ENCODE measurements at places on chromosomes 12 and 14.

DNA sequence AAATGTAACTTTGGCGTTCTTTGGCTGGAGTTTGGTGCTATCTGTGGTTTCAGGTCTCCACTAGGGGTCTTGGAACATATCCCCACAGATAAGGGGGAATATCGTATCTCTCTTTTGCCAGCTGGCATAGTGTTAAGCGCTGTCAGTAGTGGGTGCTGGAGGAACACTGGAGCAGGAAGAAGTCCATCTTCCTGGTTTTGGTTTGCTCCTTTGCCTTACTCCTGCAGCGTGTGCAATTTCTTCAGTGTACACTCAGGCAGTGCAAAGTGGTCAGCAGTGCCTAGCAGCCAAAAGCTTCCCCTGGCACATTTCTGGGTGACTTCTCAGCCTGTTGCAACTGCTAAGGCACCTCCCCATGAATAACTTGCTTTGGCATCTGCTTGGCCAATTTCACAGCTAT is 11.7 kb upstream of the RIPK3 start:
- no peak for DNase-seq

- no peak for DNase-seq
Observed at GRCh38 chr12:80849337-80849736, 88.4 kb downstream of the LIN7A start.

GRCh38 chr12:47717046-47717442 is 8.2 kb downstream of the ENDOU start:
- no peak for DNase-seq

DNA sequence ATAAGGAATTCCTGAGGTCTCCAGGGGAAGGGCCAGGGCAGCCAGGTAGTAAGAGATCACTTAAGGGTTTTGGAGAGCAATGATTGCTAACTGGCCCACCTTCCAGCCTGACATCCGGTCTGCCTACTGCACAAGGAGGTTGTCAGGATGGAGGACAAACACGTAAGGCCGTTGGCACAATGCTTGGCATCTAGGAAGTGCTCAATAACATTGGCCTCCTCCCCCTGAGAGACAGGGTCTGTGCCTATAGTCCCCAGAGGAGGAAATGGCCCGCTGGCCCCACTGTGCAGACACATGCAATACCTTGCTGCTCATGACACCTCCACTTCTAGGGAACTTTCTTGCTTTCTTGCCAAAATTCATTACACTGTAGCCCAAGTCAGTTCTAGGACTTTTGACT is 73.2 kb downstream of the NTF3 start:
- no peak for DNase-seq

GRCh38 chr12:52655720-52656124 is 3.7 kb upstream of the KRT2 start:
- DNase-seq: no peak

DNA sequence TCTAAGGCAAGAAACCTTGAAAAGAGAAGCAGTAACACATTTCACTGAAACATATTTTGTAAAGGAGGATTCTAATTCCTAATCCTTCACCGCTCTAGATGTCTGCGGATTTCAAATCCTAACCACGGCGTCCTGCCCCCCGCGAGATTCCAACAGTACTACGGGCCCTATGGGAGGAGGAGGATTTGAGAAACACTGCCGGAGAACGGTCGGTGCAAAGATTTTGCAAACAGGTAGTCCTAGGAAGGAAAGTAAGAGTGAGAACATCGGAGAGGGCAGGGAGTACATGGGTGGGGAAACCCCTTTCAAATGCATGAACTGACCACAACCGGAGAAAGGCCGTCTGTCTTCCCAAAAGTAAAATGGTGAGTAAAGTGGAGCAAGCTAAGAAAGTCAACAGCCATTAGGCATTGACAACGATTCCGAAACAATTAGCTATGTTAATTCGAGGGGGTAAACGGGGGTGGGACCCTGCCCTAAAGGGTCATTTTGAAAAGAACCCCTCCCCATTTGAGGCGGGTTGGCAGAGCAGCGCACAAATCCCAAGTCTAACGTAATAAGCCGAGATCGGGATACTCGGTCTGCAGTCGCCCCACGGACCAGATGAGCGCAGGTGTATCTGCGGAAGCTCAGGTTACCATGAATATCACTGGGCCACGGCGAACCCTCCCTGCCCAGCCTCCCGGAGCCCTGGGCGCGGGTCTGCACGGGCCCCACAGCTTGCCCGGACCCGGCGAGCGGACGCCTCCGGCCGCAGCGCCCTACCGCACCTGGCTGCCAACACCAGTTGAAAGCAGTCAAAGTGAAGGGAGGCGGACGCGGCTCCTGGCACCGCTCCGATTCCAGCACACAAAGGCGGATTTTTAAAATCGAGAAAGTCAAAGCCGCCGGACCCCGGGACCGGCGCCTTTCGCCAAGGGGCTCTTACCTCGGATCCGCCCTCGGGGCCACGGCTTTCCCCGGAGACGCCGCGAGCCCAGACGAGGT is 662 bp downstream of the EPS8 start:
- no peak for DNase-seq

DNA sequence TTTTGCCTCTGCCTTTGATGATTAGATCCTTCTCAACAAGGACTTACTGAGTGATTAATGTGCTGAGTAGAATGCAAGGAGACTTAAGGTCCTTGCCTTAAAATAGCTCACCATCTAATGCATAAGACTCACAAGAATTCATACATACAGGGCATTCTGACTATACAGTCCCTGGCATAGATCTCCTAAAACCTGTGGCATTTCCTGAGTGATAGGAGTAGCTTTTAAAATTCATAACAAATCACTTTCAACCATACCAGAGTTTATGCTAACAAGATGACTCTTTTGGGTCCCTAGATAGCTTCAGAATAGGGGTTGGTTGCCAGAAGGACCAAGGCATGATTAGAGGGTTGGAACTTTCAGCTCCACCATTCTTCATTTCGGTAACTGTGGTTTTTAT is 48.8 kb downstream of the STXBP6 start:
- no peak for DNase-seq

DNA sequence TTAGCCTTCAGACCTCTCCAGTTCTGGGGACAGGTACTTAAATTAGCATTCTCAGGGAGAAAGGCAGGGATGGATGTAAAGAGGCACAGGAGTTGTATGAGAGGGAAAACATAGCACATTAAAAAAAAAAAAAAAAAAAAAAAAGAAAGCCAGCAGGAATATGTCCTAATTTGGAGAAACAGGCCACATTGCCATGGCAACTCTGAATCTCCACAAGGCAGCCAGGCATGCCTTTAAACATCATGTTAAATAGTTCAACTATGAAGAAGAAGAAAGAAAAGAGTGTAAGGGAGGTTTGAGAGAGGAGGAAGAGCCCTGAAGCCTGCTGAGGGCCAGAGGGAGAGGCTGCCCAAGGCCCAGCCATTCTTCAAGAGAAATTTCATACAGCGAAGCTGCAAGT is 145.8 kb downstream of the GRIN2B start:
- no peak for DNase-seq

DNA sequence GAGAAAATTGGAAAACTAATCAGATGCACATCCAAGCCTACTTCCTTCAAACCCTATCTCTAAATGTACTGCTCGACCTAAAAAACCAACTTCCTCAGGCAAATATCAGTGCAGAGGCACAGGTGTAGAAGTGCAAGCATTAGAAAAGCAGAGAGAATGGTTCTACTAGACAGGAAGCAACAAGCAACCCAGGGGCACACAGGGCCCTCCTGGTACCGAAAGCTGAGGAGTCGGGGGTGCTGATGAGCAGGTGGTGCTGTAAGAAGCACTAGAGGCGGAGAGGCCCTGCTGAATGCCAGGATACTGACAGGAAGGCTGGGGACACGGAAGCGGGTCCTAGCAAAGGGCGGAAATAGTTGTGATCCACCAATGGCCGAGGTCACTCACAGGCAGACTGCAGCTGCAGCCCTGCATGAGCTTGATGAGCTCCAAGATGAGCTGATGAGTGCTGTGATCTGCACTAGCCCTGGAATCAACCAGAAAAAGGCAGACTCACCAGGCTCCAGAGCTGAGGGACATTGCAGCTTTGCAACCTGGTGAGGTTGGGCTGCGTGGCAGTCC is 85.9 kb downstream of the TTC7B start:
- no peak for DNase-seq

DNA sequence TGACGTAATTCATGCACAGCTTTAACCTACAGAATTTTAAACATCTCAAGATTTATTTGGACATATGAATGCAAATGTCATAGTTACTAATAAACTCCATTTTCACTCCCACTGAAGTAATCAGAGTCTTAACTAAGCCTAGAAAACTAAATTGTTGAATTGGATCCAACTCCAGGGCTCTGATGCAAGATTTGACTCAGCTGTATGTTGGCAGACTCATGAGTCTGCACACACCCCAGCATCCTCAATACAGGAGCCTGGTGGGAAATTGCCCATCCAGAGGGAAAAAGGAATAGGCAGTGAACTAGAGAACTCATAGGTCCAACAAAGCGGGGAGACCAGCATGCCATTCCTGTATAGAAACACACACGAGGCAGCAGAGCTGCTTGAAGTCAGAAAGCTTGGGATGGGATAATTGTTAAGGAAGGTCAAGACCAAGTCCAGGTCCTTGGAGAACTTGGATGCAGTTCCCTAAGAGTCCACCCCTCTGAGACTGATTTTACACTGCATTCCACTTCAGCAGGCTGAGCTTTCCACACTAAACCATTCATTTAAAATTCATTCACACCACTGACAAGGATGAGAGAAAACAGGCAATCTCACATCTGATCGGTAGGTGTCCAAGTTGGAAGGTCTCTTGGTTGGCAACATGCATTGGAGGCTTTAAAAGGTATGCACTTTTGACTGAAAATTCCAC is 14.4 kb downstream of the TMTC1 start:
- no peak for DNase-seq

DNA sequence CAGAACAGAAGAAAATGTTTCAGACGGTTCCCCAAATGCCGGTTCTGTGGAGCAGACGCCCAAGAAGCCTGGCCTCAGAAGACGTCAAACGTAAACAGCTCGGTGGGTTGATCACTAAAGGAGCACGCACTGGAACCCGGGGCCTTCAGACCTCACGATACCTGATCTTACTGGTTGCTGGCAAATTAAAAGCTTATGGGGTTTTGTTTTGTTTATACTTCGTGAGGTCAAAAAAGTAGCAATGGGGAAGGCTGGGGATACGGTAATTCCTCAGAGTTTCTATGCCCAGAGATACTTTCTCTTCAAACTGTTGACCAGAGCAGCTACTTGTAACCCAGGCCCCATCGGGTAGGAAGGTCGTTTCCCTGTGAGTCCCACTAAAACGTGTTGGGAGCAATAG is 1.7 kb downstream of the CDKN1B start:
- DNase-seq: no peak

DNA sequence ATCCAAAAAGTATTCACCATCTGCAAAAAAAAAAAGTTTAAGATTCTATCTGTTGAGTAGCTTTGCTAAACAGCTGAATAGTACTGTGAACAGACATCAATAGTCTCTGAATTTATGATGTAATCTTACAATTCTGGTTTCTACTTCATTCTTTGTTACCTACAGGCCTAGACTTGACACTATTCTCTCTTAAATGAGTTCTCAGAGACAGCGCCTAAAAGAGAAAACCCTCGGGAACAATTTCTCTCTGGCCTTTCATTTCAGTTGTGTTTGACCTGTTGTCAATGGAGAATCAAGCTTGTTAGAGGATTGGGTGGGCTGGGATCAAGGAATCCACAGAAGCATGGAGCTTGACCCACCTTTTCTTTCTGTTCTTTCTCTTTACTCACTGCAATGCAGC is 5.9 kb upstream of the TWF1 start:
- DNase-seq: no peak

GRCh38 chr12:91819132-91819447 is 326.6 kb downstream of the BTG1 start:
- no peak for DNase-seq

DNA sequence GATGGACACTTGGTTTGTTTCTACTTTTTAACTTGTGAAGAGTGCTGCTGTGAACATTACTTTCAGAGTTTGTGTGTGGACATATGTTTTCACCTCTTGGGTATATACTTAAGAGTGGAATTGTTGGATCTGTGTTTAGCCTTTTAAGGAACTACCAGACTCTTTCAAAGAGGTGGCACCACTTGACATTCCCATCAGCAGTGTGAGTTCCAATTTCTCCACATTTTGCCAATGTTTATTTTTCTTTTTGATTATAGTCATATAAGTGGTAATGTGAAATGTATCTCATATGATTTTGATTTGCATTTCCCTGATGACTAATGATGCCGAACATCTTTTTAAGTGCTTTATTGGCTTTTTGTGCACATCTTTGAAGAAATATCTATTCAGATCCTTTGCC is 44.8 kb downstream of the ARHGAP5 start:
- no peak for DNase-seq

GRCh38 chr12:22657538-22657937 is 32.6 kb downstream of the ETNK1 start:
- DNase-seq: no peak

- no peak for DNase-seq
Observed at GRCh38 chr12:83276904-83277303, 590.2 kb downstream of the TMTC2 start.

- DNase-seq: no peak
Observed at GRCh38 chr12:66423266-66423665, 121.0 kb downstream of the HELB start.

DNA sequence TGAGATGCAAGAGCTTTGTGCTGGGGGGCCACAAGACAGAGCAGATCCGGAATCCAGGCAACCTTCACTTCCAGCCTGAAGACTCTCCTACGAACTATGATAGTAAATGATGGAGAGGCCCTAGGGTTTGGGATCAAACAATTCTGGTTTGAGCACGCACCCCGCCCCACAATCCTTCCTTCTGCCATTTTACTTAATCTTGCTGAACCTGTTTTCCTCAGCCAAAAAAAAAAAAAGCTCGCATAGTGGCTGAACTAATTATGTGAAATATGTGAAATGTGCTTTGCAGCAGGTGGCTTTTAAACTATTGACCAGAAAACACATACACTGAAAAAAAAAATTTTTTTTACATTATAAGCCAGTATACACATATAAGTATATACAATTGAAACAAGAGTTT is 667 bp upstream of the ITFG2 start:
- DNase-seq: no peak

- no peak for DNase-seq
Observed at GRCh38 chr14:65872536-65872935, 460.0 kb downstream of the FUT8 start.

- DNase-seq: no peak
Observed at GRCh38 chr12:47868041-47868440, 36.8 kb downstream of the VDR start.

DNA sequence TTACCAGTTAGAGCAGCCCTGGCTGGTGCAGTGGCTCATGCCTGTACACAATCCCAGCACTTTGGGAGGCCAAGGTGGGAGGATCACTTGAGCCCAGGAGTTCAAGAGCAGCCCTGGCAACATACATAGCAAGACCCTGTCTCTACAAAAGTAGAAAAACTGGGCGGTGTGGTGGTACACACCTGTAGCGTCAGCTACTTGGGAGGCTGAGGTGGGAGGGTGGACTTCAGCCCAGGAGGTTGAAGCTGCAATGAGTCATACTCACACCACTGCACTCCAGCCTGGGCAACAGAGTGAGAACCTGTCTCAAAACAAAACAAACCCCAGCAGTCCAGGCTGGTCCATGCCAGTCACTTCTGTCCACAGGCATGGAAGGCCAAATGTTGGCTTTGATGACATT is 7.4 kb downstream of the COX14 start:
- DNase-seq: no peak

- no peak for DNase-seq
Observed at GRCh38 chr12:126093908-126094307, 1028.7 kb downstream of the AACS start.

GRCh38 chr12:122185079-122185478 is 2.2 kb downstream of the LRRC43 start:
- no peak for DNase-seq

- no peak for DNase-seq
Observed at GRCh38 chr12:18895946-18896345, 158.0 kb downstream of the CAPZA3 start.

- DNase-seq: no peak
Observed at GRCh38 chr12:105321125-105321524, 9.4 kb upstream of the C12orf75 start.
